ENCODE measurements at places on chromosomes 16 and 17. TPM values are rescaled to one million over a fixed set of nuclear protein-coding genes. Genes with fewer than 3 reads are reported as not detected.

- DNase-seq: no peak
Observed at GRCh38 chr17:19987897-19988296, 10.3 kb upstream of the AKAP10 start.

DNA sequence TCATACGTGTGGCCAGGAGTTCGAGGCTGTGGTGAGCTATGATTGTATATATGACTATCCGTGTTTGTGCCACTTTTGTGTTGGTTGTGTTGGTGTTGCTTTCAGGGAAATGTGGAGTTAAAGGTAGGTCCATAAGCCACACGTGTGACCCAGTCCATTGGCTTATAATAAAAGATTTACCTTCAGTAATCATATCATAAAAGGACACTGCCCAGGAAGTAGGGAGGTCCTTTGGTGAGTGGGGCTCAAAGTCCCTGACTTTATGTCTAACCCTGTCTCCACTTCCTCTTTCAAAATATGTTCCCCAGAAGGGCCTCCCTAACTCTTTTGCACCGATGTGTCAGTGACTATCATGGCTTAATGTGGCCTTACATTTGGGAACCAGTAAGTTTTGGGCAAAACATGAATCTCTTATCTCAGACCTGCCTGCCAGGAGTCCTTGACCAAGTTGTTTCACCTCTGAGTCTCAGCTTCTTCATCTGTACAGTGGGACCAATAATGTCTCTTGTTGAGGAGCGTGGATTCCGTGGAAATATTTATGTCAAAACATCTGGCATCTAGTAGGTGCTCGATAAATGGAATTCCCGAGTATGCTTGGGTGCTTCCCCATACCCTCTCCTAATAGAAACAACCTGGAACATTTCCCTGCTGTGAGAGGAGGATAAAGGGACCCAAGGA is 4.8 kb downstream of the TNP2 start:
- DNase-seq: peak; percentile 54

- no peak for DNase-seq
Observed at GRCh38 chr16:78362524-78363135, 263.2 kb downstream of the WWOX start.

- DNase-seq: no peak
Observed at GRCh38 chr16:72066747-72067146, 3.7 kb downstream of the HPR start.

- no peak for DNase-seq
Observed at GRCh38 chr16:69916462-69916861, 34.7 kb upstream of the CLEC18A start.

GRCh38 chr16:58912571-58912970 is 178.5 kb upstream of the GOT2 start:
- DNase-seq: no peak

DNA sequence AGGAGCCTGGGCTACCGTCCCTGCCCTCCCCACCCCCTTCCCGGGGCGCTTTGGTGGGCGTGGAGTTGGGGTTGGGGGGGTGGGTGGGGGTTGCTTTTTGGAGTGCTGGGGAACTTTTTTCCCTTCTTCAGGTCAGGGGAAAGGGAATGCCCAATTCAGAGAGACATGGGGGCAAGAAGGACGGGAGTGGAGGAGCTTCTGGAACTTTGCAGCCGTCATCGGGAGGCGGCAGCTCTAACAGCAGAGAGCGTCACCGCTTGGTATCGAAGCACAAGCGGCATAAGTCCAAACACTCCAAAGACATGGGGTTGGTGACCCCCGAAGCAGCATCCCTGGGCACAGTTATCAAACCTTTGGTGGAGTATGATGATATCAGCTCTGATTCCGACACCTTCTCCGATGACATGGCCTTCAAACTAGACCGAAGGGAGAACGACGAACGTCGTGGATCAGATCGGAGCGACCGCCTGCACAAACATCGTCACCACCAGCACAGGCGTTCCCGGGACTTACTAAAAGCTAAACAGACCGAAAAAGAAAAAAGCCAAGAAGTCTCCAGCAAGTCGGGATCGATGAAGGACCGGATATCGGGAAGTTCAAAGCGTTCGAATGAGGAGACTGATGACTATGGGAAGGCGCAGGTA is 762 bp downstream of the CDK12 start:
- peak; percentile 31 for DNase-seq

DNA sequence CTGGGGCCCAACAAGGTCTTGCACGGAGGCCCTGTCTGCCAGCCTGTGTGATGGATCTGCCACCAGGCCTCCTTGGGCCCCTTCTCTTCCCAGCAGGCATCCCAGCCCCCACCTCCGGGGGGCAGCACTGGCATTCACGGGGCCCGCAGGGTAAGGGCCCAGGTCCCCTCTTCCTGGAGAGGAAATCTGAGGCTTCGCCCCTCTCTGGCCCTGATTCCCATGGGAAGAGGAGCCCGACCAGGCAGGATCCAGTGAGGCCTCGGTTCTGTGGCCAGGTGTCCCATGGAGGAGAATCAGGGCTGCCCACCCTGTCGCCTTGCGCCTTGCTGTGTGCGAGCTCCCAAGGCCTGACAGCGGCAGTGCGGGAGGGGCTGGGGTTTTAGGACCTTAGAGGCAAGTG is 48.4 kb downstream of the PDPK1 start:
- DNase-seq: no peak

Gene AHSP
- total RNA-seq: not detected

DNA sequence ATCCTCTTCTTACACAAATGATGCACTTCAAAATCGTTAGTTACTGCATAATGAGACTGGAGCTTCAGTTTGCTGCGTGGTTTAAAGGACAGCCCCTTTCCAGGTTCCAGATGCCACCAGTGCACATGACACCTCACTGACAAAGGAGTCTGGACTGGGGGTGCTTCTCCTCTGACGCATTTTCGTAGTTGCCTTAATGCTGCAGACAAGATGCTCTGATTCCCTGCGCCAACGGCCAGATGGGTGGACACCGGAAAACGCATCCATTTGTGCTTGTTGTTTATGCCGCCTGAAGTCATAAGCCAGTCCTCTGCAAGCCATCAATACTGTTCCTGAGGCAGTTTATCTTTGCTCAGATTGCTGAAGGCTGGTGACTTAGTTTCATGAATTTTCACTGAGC is 16.0 kb downstream of the FBXO31 start:
- DNase-seq: no peak

Gene NXPH3
- 2.1 TPM for total RNA-seq
